ENCODE measurements at places on chromosomes 2 and 18. TPM values are rescaled to one million over a fixed set of nuclear protein-coding genes. Genes with fewer than 3 reads are reported as not detected.

GRCh38 chr18:6857300-6857699, 127.8 kb downstream of the ARHGAP28 start:
- DNase-seq, result no peak

The HOXD13 gene
- total RNA-seq, result not detected

DNA sequence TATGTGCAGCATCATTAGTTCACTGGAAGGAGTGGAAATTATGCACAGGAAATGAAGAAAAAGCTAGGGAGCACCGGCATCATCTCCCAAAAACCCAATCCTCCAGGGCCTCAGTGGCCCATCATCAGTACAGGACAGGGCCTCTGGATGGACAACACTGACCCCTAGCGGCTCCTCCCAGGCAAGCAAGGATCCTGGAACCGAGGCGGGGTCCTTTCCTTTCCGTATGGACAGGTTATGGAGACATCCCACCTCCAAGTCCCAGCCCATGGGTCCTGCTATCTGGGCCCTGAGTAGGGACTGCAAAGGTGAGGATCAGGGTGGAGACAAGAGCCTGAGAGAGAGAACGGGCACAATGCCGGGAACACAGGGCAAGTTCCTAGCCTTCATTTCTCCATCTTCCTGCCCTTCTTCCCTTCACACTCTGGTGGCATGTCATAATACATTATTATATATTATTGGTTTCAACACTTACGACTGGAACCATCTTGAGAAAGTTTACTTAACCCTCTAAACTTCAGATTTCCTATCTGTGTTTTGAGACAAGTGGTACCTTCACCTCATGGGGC, 68.2 kb downstream of the ZNF516 start:
- peak; percentile 39 for DNase-seq

- DNase-seq, result no peak
Observed at GRCh38 chr18:78777992-78778391, 201.6 kb upstream of the SALL3 start.
